ENCODE measurements at places on chromosomes 5 and 9.

DNA sequence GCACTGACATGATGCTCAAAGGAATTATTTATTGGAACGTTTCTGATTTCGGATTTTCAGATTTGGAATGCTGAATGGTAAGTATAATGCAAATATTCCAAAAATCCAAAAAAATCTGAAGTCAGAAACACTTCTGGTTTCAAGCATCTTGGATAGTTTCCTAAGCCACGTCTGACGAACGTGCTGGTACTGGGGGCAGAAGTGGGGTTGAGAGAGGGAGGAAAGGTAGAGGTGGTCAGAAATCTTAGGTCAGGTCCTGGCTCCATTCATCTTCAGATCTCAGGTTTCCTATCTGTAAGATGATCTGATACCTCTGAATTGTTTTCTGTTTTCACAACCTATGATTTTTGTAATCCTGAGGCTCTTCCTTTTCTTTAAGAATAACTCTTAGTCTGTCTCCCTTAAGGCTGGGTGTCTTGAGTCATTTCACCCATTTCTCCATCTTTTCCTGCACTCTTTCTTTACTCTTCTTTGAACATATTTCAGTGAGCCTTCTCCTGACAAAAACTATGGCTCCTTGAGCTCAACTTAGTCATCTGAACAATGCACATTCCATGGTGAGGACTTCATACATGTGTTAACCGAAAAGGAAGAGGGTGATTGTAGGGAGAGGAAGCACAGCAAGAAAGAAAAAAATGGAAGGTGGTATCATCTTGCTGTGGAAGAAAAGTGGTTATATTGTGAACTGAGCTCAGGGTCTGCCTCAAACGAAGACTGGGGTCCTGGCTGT, 3.3 kb downstream of the SGCD start:
- DNase-seq, result no peak

GRCh38 chr5:136769093-136769492, 403.7 kb upstream of the TRPC7 start:
- no peak for DNase-seq

DNA sequence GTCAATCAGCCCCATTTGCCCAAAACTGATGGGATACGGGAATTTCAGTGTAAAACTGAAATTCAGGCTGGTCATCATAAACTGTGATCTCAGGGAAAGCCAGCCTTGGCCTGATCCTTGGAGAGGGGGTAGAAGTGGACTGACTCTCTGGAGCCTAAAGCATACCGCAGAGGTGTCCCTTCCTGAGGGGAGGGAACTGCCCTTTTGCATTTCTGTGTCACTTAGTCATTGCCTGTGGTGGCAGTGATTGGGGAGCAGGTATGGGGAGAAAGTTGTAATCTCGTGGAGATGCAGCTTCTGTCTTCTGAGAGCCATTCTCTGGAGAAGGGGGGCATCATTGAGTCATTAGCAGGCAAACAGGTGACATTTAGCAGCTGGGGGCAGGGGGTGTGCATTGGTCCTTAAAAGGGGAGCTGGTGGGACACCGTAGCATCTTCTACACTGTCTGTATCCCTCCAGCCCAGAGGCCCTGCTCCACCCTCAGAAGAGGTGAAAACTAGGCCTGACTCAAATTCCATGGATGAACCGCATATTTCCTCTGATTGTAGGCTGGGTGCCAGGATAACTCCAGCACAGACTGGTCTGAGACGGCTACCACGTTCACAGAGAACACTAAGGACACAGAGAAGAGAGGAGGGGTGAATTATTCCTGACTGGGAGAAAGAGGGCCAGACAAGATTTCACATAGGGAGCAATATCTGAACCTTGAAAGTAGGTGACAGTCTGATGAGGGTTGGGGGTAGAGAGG, 143.3 kb downstream of the SEC61B start:
- no peak for DNase-seq

- DNase-seq, result no peak
These were observed 180.7 kb downstream of the MEF2C start for GRCh38 chr5:88702332-88702731.

DNA sequence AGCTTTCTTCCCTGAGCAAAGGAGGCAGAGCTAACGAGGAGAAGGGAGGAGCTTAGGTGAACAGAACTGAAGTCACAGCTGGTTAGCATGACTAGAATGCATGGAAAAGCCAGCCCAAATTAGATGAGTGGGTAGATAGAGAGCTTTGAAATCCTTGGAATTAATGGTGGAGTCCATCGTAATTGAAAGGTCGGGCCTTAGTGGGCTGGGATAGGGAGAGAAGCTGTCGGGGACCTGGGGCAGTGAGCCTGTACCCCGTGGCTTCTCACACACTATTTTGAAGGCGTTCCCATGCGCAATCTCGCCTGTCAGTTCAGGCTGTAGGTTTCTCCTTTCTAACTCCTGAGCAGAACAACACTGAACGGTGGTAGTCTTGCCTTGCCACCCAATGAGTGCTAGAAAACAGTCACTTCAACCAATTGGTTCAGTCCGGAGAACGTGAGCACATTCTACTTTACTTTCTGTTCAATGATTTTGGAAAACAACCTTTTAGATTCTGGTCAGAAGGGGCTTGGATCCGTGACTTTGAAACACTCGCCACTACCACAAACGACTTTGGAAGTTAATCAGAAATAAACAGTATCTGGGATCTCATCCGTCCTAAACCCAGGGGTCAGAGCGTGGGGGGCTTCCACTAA, 655 bp upstream of the RAI14 start:
- peak; percentile 72 for DNase-seq

DNA sequence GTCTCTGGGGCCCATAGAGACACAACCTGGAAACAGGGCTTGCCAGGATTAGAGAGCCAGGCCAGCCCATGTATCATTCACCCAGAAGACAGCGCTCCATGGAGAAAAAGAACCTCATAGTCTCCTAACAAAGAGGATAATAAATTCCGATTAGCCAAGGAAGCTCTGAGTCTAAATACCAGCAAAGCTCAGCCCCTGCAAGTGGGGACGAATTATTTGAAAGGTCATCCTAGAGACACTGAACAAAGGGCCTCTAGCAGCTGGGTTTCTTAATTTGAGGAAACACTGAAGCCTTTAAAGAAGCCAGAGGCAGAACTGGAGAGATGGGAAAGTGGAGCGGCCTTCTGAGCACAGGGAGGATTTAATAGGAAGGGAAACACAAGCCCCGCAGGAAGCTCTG, 287.1 kb upstream of the ZNF462 start:
- DNase-seq, result peak; percentile 7

GRCh38 chr5:87339986-87340385, 72.3 kb downstream of the RASA1 start:
- no peak for DNase-seq

DNA sequence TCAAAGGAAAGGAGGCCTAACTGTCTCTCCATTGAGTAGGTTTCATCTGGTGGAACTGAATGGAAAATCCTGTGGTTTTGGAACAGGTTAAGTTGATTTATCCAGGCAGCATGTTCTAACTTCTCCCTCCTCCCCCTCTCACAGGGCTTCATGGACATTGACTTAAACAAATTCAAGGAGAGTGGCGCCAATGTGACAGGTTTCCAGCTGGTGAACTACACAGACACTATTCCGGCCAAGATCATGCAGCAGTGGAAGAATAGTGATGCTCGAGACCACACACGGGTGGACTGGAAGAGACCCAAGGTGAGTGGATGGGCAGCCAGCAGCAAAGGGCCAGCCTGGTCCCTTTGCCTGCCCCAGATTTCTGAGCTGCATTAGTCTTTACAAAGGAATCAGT, 183.9 kb downstream of the GRIA1 start:
- no peak for DNase-seq

DNA sequence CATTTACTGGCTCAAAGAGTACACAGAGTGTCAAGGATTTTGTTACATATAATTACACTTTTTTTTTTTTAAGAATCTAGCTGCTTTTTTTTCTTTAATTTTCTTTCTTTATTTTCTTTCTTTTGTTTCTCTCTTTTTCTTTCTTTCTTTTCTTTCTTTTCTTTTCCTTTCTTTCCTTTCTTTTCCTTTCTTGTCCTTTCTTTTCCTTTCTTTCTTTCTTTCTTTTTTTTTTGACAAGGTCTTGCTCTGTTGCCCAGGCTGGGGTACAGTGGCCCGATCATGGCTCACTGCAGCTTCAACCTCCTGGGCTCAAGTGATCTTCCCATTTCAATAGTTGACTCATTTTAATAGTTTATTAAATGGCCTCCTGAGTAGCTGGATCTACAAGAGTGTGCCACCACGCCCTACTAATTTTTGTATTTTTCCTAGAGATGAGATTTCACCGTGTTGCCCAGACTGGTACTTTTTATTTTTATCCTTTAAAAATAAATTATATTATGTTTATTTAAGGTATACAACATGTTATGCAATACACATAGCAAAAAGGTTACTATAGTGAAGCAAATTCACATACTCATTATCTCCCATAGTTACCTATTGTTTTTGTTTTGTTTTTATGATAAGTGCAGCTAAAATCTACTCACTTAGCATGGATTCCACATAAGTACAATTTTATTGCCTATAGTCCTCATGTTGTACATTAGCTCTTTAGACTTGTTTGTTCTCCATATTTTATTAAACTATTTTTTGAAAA, 381.5 kb upstream of the KLF4 start:
- DNase-seq, result no peak

- no peak for DNase-seq
These were observed 59.1 kb upstream of the SH3GL2 start for GRCh38 chr9:17519761-17520160.

GRCh38 chr5:159123700-159124099, 24.0 kb upstream of the EBF1 start:
- DNase-seq, result no peak

GRCh38 chr9:91143162-91143561, 218.6 kb downstream of the AUH start:
- no peak for DNase-seq

GRCh38 chr5:140341591-140341990, 4.8 kb downstream of the HBEGF start:
- DNase-seq, result no peak

GRCh38 chr5:136191304-136192014, 1.5 kb downstream of the SMIM32 start:
- DNase-seq, result no peak

- no peak for DNase-seq
These were observed 673.1 kb upstream of the KLF4 start for GRCh38 chr9:108162664-108163063.

DNA sequence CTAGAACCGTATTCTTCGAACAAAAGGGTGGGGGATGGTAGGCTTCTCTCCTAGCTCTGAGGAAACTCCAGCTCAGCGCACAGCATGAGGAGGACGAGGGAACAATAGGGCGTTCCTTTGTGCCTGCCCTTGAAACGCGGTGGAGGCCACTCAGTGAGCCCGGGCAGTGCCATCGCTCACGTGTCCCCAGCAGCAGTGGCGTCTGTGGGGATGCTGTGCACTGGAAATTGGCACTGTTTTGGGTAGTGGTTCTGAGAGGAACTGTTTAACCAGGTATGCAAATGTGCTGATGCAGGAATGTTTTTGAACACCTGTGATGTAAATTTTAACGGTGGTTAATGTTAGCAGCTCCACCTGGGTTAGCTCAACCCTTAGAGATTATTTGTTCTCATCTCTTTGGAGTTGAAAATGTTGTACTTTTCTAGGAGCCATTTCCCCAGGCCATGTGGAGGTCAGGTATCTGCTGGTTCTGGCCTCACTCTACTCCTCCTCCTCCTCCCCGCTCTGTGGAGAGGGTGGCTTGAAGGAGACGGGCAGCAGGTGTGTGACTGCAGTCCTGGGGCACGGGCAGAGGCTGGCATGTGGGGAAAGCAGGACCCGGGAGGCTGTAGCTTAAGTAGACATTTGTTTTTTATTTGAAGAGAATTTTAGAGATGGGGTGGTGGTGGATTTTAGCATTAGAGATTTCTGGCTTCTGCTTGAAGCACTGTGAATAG, 48.3 kb downstream of the EHMT1 start:
- no peak for DNase-seq

- no peak for DNase-seq
These were observed 71.3 kb downstream of the FRMD3 start for GRCh38 chr9:83466877-83467276.

DNA sequence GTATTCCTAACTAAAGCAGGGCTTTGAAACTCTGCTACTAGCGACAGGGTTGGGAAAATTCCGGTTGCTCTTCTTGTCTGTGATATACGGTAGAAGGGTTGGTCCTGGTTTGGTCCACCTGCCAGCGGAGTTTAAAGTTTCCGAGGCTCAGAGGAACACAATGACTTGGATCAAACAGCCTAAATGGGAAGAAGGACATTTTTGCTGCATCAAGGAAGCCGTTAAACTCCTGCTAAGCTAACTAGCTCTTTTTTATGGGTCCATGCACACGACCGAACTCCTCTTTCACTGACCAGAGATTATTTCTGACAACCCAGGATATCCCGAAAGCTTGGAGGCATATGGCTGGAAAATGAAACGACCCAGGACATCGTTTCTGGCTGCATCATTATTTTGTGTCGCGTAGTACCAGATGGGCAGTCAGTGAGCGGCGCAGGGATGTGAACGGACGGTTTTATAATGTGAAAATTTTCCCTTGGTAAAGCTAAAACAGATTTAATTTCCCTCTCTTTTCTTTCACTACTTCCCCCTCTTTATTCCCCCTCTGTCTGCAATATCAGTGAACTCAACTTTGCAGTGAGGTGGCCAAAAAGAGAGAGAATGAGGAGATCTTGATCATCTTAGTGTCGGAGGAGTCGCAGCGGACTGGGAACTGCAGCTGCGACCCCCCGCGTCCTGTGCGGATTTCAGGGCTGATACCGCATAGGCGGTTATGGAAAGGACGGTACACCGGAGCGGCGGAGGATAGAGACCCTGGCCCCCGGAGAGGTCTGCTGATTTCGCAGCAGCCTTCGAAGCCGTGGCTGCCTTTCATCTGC, at the start of gene LURAP1L:
Gene LURAP1L (plus strand): TSS at position 160 of the 818 bp plus-strand sequence. CDS start 696 bp downstream, outside the sequence.
- peak; percentile 63 for DNase-seq

GRCh38 chr5:61666064-61666621, 334.1 kb downstream of the ZSWIM6 start:
- no peak for DNase-seq

DNA sequence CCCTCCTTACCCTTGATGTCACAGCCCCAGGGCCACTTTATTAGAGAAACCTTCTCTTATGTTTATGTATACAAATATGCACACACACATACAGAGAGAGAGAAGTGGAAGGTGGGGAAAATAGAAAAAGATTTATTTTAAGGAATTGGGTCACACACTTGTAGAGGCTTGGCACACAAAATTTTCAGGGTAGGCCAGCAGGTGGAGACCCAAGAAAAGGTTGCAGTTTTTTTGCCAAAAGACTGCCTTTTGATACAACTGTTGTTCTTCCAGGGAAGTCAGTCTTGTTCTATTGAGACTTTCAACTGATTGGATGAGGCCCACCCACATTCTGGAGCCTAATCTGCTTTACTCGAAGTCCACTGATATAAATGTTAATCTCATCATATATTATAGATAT, 131.1 kb upstream of the PPP1R2B start:
- no peak for DNase-seq

DNA sequence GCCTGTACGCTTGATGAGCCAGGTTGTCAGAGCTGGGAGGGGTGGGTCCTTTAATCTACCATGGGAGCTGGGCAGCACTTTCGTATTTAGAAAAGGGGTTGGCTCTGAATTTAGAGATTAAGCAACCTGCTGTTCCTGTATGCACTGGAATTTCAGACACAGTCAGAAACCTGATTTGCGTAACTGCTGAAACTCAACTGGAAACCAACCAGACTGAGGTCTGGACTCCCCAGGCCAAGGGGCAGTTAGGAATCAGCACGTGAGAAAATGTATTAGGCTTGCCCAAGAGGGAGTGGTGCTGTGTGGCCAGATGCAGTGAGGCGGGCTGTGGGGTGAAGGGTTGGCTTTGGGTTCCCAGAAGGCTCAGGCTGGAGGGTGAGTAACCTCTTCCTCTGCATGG, 235.0 kb downstream of the GOLPH3 start:
- DNase-seq, result no peak

GRCh38 chr5:52837591-52838001, 49.9 kb downstream of the ITGA1 start:
- no peak for DNase-seq

All from right renal pelvis (tissue), 4 donors.